ENCODE measurements at places on chromosomes 2 and 18.

DNA sequence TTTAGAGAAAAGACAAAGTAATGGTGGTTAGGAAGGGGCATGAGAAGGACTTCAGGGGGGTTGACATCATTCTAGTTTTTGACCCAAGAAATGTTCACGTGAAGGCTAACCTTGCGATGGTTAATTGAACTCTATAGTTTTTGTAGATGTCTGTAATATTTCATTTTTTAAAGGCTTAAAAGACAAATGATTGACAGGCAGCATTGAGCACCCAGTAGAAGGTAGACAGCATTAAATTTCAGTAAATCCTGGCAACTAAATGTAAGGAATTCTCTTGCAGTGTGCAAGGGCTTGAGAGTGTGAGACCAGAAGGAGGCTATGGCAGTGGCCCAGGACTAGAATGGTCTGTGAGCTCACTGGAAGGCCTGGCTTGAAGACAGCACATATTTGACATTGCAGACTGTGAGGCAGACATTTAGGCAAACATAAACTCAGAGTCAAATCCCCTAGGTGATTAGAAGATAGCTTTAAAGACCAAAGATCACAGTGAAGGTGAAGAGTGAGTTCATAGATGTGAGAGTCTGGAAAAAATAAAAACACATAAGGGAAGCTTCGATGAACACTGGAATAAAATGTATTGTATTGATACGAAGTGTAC is 100.1 kb upstream of the MAP4K4 start:
- DNase-seq, result no peak

DNA sequence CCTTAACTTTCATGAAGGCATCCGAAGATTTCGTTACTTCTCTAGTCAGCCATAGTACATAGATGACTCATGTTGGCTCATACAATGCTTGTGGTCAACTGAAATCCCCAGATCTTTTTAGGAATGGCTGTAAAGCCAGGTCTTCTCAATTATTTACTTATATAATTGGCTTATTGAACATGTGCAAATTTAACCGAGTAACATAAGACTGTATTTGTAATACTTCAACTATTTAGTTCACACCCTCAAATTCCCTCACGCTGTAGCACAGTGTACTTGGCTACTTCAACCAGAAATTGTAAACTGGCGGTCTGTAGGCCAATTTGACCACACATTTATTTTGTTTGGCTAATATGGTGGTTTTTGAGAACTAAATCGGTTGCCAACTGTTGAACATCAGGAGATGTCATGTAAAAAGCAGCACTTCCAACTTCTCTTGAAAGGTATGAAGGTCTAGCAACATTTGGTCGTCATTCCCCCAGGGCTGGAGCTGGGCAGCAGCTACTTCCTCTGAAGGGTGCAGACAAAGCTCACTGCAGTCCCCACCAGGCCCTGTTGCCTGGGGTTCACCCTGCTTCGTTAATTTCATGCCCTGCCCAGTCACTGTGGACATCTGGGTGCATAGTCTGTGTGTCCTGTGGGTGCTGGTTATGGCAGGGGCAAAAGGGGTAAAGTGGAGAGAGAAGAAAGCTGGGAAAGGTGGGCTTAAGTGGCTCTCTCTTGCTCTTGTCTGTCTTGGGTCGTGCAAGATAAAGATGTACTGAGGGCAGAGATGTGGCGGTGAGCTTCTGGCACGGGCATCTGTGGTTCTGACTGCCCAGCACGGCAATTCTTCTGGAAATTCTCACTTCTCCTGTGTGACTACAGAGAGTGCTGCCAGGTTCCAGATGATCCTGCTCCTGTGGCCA is 3.2 kb upstream of the SH3RF3 start:
- DNase-seq, result no peak

DNA sequence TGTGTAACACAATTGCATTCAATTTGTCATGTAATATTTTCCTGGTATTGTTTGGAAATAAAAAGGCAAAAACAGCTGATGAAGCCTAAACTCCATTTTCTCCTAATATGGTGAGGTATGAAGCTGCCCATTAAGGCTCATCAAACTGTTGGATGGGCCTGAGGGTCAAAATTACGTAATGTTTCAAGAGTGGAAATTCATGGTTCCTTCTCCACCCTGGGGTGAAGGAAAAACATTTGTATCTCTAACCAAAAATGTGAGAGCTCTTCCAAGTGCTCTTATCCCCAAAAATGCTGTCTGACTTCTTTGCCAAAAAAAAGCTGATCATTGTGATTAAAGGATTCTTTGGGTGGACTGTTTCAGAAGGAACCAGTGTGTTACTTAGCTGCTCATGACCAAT is 91.8 kb downstream of the ARHGAP28 start:
- DNase-seq, result no peak

DNA sequence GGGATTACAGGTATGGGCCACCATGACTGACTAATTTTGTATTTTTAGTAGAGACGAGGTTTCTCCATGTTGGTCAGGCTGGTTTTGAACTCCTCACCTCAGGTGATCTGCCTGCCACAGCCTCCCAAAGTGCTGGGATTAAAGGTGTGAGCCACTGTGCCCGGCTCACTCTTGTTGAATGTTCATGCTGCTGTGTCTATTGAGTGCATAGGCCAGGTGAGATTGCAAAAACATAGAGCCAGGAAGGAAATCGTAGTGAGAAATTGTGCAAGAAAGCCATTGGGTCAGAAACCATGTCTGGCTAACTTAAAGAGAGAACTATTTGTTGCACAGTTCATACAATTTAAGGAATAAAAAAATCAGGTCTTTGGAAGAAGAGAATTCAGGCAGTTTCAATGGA is 45.5 kb upstream of the FZD5 start:
- no peak for DNase-seq

GRCh38 chr2:118151831-118152230 is 63.6 kb downstream of the INSIG2 start:
- DNase-seq, result no peak
